Caki2 (cell line): ENCODE measurements at places on chromosomes 5 and 9.

DNA sequence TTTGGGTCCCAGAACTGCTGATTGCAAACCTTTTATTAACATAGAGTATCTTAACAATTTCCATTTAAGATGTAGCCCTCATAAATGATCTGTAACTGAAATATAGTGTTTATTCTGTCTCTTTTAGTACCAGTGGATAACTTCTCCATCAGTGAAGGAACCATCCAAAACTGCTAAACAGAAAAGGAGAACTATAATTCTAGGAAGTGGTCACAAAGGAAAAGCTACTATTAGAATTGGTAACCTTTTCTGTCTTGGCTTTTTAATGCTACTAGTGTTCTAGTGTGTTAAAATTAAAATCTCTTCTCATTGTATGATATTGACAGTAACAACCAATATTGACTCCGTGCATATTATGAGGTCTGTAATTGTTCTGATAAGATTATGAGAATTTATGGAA lies 12.8 kb downstream of the CEP78 start:
- DNase-seq: no peak

GRCh38 chr9:12414514-12414913 lies 278.7 kb upstream of the TYRP1 start:
- DNase-seq: no peak

- DNase-seq: peak; percentile 27
Measured at GRCh38 chr9:38020151-38021076, 48.6 kb downstream of the SHB start.

GRCh38 chr5:136682986-136683385 lies 317.6 kb upstream of the TRPC7 start:
- DNase-seq: no peak

- DNase-seq: no peak
Measured at GRCh38 chr5:158765407-158765806, 334.3 kb downstream of the EBF1 start.

- DNase-seq: peak; percentile 59
Measured at GRCh38 chr9:133737774-133738639, at the start of gene SARDH. TSS of gene SARDH (minus strand) at chr9:133738352. CDS start at chr9:133734173, 4,179 bp downstream.
